Activated naive CD4-positive, alpha-beta T cell treated with anti-CD3 and anti-CD28 coated beads, Interleukin-2, amount 50 U/mL, for 16 hours (primary cell): ENCODE measurements at places on chromosomes 3 and 15.

GRCh38 chr15:29990954-29991353 is 91.8 kb upstream of the GOLGA8J start:
- DNase-seq: no peak

GRCh38 chr3:29932696-29933325 is 651.9 kb downstream of the RBMS3 start:
- no peak for DNase-seq

DNA sequence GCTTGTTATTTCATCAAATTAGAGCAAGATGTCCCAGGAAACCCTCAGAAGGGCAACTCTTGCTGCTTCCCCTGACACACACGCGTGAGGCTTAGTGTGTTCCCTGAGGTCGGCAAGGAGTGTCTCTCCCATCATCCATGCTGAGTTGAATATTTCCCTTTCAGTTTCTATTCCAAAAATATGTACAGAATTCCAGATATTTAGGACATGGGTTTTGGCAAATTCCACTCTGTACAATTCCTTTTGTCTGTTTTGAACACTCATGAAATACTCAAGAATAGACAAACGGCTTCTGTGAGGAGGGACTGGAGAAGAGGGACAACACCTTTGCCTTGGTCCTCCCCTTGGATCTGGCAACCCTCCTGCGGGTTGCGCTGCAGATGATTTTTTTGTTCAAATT is 138.0 kb downstream of the DUT start:
- DNase-seq: no peak

GRCh38 chr3:126523745-126524428 is at the start of gene CHST13:
Gene CHST13 (plus strand): TSS chr3:126524155. CDS start chr3:126524333, 178 bp downstream.
- DNase-seq: no peak

GRCh38 chr3:41652931-41653330 is 309.0 kb downstream of the ULK4 start:
- DNase-seq: no peak

DNA sequence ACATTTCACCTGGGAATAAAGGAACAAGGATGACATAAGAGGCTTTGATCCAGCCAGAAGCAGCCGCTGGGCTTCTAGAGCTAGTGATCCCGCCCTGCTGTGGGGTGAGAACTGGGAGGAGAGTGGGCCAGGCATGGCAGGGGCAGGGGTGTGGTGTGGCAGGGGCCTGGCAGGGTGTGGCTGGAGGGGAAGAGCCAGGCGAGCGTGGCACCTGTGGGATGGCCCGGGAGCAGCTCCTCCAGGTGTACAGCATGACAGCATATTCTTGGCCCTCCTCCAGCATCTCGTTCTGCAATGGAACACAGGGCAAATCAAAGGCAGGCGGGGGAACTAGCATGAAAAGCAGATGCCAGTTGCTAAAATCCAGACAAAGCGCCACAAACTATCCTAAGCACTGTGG is 35.5 kb downstream of the CYFIP1 start:
- no peak for DNase-seq
